ENCODE measurements at places on chromosomes 3 and 15.

- no peak for DNase-seq
Measured at GRCh38 chr3:21913791-21914190, 162.8 kb upstream of the ZNF385D start.

GRCh38 chr3:186107215-186108105 lies 1.4 kb downstream of the ETV5 start:
- peak; percentile 37 for DNase-seq

DNA sequence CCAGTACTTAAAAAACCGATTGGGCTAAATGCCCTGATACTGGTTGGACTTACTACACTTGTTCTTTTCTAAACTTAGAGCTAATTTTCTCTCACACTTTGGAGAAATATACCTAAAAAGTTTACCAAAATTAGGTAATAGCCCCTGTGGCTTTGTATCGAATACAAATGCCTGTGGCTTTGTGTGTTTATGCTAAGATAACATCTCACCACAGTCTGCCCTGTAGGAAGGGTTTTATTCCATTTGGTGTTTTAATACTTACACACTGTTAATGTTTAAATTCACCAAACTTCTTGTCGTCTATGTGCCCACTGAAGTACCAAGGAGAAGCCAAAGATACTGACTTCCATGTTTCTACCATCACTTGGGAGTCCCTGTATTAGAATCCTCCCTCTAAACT lies 66.4 kb downstream of the BCHE start:
- DNase-seq, result no peak

DNA sequence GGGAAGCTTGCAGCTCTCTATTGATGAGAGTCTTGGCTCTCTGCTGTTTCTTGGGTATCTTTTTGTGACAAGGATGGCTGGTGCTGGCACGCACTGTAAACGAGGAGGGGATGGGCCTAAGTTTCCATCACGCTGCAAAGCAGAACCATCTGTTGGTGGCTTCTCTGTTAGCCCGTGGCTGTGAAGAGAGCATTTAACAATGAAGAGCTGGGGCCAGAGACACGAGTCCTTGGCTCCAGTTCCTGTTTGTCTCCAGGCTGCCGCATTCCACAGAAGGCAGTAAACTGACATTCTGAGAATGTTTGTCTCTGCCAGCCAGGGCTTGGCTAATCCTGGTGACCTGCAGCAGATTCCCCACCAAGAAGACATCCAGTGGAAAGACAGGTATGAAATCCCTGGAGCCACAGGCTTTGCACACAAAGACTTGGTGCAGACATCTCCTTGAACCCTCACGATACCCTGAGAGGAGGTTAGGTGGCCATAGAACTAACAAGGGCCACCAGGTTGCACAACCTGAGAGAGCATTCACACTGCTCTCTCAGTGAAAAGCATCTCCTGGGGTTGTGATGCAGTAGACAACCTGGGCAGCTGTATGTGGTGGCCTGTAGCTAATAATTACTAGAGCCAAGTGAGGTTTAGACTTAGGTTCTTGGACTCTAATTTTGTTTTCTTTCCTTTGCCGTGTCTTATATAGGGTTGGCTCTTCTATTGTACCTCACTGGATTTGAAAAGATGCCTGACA lies 130.9 kb downstream of the ASB7 start:
- no peak for DNase-seq

DNA sequence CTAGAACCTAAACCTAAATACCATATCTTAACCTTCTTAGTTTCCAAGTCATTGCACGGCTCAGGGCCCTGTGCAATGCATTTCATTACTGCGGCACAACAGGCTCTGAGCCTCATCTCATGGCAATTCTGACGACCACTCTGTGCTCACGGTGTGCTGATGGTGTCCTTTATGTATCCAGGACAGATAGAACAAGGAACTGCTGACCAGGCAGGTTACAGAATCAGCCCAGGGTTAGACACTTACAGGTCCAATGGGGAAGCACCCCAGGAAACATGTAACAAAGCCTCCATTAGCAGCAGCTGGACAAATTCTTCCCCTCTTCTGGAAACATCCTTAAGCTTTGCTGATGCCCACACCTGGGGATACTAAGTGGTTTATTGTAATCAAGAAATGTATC lies 91.9 kb upstream of the NSMCE3 start:
- DNase-seq, result no peak

- DNase-seq, result no peak
Measured at GRCh38 chr3:181533811-181534210, 177.9 kb upstream of the SOX2 start.

DNA sequence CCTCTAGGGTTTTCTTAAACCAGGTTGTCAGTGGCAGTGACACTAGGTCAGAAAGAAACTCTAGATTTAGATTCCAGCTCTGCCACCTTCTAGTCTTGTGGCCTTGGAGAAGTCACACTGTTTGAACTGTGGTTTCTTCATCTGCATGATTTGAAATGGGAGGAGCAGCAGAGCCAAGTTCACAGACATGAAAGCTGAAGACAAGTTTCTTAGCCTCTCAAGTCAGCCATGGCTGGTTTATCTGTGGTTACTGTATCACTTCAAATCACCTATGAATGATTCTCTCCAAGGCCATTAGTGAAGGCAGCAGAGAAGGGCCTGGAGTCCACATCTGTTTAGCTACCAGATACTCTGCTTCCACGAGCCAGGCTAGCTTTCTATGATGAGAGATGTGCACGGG lies 15.6 kb downstream of the CLEC3B start:
- DNase-seq, result no peak

DNA sequence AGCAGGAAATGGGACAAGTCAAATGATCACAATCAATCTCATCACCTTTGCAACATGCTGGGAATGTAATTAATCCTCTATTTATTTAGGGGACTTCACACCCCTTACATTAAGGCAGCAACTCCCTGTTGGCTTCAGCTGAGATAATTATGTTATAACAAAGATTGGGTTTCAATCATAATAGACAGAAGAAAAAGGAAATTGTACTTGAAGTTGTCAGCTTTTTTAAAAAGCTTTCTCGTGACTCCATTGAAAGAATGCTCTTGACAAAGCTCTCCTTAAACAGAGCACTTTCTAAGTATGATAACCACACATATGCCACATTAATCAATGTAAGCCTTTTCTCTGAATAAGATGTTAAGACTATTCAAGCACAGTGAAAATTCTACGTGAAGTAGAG lies 65.7 kb downstream of the SHQ1 start:
- no peak for DNase-seq

DNA sequence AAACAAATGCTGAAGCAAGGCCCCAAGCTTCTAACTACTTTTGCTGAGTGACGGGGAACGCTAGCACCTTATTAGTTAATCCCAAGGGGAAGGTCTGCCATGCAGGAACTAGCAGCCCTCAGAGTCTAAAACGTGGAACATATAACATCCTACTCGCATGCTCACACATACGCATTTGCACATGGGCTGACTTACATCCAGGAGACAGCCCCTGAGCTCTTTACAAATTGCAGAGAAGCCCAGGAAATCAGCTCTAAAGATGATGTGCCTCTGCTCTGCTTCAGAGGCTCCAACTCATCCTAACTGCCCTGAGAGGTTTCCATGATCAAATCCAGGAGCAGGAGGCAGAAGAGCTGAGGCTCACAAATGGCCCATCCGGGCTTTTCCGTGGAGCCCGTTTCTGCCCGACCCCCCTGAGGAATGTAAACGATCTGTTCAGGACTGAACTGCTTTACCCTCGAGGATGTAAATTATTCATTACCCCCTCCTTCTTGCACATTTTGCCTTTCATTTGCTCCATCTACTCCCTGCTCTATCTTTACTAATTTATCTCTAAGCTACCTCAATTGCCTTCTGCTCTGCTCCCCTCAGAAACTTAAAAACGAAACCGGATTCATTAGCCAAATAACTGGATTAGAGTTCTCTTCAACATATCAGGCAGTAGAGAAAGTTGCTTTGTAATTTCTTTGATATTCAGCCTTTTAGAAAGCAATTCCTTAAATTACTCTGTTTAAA lies 141.9 kb upstream of the CCDC54 start:
- peak; percentile 43 for DNase-seq

DNA sequence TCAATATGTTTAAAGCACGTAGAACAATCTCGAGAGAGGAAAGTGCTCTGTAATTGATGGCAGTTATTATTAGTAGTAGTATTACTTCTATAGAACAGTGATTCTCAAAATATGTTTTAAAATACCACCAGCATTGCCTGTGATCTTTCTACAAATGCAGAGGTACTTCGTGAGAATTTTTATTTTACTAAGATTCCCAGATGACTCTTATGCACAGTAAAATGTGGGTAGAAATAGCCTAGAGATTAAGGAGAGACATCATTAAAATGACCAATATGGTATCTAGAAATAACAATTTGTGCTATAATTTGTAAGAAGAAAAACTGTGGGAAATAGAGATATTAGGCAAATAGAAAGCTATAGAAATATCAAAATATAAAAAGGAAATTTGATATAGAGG lies 157.9 kb downstream of the SUCNR1 start:
- DNase-seq, result no peak

- peak; percentile 82 for DNase-seq
Measured at GRCh38 chr3:10495003-10495402, 10.4 kb downstream of the ATP2B2 start.

- no peak for DNase-seq
Measured at GRCh38 chr15:31605467-31605931, 278.9 kb downstream of the KLF13 start.

GRCh38 chr3:45075821-45076625 lies 49.9 kb downstream of the CLEC3B start:
- no peak for DNase-seq

GRCh38 chr15:67025719-67026609 lies 39.4 kb upstream of the SMAD3 start:
- no peak for DNase-seq

GRCh38 chr15:33194704-33195670 lies at the start of gene FMN1:
TSS of gene FMN1 (minus strand) at chr15:33194714. CDS start at chr15:33154914, 39,800 bp downstream.
- DNase-seq, result peak; percentile 93

GRCh38 chr15:50576166-50576565 lies 29.7 kb upstream of the USP50 start:
- no peak for DNase-seq

DNA sequence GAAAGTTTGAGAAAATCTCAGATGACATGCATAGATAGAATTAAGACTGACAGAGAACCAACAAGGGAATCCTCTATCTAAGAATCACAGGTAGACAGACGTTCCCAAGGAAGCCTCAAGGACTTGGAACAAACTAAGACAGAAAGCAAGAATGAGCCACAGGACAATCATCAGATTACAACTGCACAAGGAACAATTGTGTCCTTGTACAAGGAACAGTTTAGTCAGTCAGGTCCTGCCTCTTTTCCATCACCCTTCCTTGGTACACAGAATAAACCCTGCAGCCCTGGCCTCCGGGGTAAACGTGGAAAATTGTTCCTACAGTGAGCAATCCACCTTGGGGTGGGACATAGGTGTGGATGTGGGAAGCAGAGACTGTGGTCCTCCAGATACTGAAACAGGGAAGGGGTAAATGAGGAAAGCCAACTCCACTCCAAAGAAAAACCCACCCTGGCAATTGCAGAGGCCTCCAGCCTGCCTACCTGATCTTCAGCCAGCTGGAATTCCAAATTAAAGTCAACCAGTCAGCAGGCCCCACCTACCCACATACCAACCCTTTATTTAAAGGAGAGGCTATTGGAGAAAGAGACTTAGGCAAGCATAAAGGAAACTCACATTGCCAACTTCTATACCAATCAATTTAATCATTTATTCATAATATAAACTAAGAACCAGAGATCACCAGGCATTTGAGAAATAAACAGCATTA lies 73.4 kb downstream of the ULK4 start:
- DNase-seq, result no peak

- DNase-seq, result no peak
Measured at GRCh38 chr15:37097144-37097919, 3.0 kb downstream of the MEIS2 start.

- DNase-seq, result no peak
Measured at GRCh38 chr3:71148455-71149060, 435.0 kb downstream of the FOXP1 start.

GRCh38 chr15:82315519-82316246 lies 33.6 kb downstream of the GOLGA6L10 start:
- peak; percentile 43 for DNase-seq

DNA sequence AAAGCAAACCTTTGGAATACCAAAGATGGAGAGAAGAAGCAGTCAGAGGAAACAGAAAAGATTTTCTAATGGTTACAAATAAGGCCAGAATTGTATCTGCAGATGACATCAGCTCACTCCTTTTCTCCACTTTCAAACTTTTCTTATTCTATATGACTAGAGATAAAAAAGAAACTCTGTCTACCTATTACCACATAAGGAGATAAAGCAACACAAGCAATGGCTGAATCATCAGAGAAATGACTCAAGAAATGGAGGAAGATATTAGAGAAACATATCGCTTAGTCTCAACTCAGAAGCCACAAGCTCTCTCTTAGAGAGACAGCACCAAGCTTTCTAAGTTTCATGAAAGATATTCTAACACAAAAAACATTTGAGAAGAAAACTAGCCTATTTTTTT lies 784.0 kb downstream of the ZPLD1 start:
- no peak for DNase-seq

GRCh38 chr3:187858041-187858440 lies 112.8 kb upstream of the BCL6 start:
- DNase-seq, result no peak

DNA sequence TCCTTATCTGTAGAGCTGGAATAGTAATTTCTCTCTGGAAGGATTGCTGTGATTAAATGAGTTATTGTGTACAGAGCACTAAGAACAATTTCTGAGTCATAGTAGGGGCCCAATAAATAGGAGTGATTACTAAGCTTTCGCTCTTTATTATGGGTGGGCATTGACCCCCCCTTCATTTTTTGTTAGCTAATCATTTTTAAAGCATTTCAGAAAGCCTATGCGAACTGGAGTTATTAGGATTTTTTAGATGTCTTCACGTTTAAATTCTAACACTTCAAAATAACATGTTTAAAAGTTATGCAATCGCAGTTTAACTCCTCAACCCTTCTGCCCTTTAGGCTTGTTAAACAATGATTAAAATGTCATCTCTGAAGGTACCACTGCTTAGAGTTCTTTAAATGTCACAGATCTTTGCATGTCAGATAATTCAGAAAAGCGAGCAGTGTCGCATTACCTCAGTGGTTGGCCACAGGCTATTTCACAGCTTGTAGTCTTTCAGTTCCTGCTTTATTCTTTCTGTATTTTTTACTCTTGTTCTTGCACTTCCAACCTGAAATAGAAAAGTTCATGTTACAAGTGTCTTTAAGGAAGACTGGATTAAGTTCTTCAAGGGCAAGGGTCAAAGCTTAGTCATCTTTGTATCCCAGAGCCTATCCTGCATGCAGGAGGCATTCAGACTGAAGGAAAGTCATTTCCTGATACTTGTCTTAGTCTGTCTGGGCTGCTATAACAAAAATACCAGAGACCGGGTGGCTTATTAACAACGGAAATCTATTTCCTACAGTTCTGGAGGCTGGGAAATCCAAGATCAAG lies 102.9 kb downstream of the FNDC3B start:
- no peak for DNase-seq

GRCh38 chr3:103966749-103967148 lies 1400.0 kb upstream of the ALCAM start:
- no peak for DNase-seq

DNA sequence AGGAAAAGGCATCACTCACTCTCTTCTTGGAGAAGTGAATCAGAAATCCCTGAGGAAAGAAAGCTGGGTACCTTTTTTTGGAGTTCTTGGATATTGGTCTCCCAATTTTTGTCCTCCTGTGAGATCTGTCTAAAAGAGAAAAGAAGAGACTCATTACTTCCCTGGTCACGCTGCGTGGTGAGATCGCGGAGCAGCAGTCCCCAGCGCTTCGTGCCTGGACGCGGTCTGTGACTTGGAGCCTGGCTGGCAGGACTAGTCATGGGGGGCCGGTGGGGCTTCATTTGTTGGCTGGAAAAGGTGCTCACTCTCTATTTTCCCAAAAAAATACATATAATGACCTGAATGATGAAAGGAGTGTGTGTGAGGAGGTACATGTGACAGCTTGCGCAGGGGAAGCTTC lies 144.0 kb downstream of the OCA2 start:
- DNase-seq, result no peak
